ENCODE measurements at places on chromosomes 16 and 17.

DNA sequence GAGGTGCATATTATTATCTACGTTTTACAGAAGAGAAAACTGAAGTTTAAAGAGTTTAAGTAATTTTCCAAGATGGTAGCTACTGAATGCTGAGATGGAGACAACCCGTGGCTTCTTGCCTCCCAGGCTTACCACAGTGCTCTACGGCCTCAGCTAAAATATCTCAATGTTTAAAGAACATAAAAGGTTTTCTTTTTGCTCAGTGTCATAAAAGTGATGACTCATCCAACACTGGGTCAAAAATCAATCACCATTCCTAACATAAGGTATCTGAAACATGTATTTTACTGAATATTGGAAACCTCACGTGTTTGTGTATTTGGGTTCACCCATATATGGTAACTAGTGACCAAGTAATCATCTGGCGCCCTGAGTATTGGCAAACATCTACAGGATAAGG is 18.4 kb downstream of the ABCA9 start:
- no peak for DNase-seq

GRCh38 chr17:31570951-31571892 is 179.7 kb downstream of the RAB11FIP4 start:
- DNase-seq = peak; percentile 95

- no peak for DNase-seq
These were observed 48.1 kb downstream of the MARF1 start for GRCh38 chr16:15594711-15595320.

DNA sequence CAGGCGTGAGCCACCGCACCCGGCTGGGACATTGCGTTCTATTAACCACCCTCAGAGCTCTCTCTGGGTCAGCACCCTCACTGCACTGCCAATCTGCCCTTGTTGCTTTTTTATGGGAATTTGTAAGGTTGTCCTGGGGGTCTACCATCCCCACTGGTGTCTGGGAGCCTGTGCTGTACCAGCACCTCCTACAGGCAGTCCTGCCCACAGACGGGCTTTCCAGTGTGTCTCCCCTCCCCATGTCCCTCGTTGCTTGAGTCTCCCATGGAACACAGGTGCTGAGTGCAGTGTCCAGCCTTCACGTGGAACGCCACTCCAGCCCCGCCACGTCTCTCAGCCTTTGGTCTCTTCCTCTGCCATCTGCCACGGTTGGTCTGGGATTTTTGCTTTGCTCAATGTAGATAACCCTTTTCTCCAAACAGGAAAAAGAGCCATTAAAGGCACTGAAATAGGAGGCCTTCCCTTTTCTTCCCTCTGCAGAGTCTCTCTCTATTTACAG is 68.0 kb upstream of the CBX4 start:
- DNase-seq = no peak

- DNase-seq = no peak
These were observed 3.7 kb upstream of the CBX8 start for GRCh38 chr17:79800325-79801155.

GRCh38 chr16:85148931-85149330 is 36.7 kb upstream of the CIBAR2 start:
- DNase-seq = no peak

GRCh38 chr16:89922477-89922883 is 662 bp upstream of the TUBB3 start:
- DNase-seq = peak; percentile 69

DNA sequence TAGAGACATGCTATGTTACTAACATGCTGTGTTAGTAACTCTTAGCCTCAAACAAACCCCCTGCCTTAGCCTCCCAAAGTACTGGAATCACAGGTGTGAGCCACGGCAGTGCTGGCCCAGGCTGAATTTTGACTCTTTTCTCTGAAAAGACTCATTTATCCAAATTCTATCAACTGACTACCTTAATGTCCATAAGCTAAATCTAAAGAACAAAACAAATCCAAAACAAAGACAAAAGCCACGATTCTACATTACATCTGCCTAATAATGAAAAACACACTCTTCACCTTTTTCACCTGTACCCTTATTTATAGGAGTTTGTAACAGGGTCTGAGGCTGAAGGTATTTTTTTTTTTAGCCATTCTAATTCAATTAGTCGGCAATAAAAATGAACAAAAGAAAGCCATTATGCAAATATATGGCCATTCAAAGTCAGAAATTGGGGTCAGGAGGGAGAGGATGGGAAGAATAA is 432.5 kb downstream of the RBFOX1 start:
- no peak for DNase-seq

Data from GM04503 (cell line).